ENCODE measurements at places on chromosomes 7 and 10. TPM values are rescaled to one million over a fixed set of nuclear protein-coding genes. Genes with fewer than 3 reads are reported as not detected.

- DNase-seq, result no peak
Observed at GRCh38 chr10:102657984-102658724, 13.9 kb downstream of the TRIM8 start.

ANLN gene
- polyA plus RNA-seq, result 73.3 TPM

LMTK2 gene
- 13.4 TPM for polyA plus RNA-seq

DNA sequence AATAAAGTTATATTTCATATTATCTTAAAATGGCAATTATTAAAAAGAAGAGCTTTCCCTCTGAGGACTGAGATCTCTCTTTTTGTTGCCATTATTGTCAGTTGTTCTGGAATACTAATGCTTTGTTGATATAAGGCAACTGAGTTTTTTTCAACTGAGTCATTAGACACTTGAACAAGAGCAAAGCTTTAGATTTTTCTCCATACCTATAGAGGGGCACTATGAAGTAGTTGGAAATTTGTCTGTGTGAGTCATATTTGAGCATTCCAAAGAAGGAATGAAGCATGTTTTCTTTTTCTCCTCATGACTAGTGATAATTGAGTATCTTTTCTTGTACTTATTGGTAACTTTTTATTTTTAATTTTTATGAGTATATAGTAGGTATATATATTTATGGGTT, 24.5 kb downstream of the RPA3 start:
- no peak for DNase-seq

GRCh38 chr7:137760111-137760510, 86.7 kb downstream of the DGKI start:
- DNase-seq, result no peak

ENO4 gene
- polyA plus RNA-seq, result 2.6 TPM

GRCh38 chr10:71525721-71526120, 129.0 kb downstream of the CDH23 start:
- no peak for DNase-seq

HOXA6 gene
- 13.8 TPM for polyA plus RNA-seq

- no peak for DNase-seq
Observed at GRCh38 chr10:79179957-79180309, 111.2 kb downstream of the ZMIZ1 start.

DNA sequence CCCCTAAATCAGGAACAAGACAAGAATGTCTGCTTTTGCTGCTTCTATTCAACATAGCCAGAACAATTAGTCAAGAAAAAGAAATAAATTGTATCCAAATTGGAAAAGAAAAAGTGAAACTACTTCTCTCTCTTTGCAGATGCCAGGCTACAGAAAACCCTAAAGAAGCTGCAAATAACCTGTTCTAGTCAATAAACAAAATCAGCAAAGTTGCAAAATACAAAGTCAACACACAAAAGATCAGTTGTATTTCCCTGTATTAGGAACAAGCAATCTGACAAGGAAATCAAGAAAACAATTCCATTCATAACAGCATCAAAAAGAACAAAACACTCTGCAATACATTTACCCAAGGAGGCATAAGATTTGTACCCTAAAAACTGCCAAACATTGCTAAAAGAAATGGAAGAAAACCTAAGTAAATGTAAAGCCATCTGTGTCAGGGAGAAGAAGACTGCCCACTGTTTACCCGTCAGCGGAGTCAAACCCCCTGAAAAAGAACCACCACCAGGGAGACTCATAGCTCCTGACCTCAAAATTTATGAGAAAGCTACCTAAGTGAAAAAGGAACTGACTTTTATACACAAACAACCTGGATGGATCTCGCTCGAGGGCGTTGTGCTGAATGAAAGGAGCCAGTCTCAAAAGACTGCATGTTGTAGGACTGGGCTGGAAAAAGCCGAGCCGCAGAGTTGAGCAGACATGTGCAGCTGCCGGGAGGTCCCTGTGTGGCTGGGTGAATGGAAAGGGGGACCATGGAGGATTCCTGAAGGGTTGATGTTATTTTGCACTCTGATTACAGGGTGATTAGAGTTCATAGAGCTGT, 263.1 kb downstream of the MAD1L1 start:
- no peak for DNase-seq

DNA sequence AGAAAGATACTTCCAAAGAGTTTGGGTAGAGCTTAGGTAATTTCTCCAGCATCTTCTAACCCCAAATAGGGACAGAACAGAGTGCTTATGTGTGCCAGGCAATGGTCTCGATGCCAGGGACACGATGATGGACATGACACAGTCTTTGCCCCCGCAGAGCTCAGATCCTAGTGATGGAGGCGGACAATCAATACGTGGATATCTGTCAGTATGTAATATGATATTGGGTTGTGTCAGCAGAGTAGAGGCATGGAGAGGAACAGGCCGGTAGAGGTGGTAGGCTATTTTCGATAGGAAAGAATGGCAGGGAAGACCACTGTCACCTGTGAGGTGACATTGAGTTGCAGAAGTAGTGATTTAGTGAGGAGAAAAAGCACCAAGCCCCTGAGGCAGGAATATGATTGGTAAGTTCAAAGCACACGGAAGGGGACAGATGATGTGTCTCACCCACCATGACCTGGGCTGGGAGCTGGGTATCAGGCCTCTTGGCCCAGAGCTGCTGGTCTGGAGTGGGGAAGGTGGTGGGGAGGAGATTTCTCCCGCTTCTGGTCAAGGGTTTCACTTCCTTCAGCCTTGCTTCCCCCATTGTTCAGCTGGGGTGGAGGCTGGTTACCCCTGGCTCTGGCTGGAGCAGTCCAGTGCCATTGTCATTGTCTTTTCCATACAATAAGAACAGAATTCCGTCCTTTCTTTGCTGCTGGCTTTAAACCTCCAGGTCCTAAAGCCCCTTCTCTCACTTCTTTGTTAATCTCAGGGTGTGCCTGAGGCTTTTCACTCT, 36.0 kb upstream of the SRGN start:
- no peak for DNase-seq

GRCh38 chr10:131560706-131561355, 249.3 kb upstream of the TCERG1L start:
- DNase-seq, result no peak

DNA sequence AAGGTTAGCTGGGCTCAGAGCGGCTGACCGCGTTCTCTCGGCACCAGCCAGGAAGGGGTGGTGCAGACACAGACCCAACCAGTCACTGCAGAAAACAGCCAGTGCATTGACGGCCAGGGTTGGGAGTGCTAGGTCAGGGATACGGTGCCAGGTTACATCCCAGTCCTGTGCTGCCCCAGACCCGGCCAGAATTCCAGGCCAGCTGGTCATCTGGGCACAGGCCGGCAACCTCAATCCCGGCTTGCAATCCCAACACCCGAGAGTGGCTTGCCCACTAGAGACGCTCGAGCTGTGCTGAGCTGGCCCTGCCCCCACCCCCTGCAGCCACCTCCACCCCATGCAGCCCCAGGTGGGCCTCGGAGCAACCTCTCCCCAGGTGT, 3.8 kb downstream of the PRAP1 start:
- no peak for DNase-seq

ACSM6 gene
- polyA plus RNA-seq, result 0.39 TPM

C10orf67 gene
- polyA plus RNA-seq, result 0.64 TPM

DNA sequence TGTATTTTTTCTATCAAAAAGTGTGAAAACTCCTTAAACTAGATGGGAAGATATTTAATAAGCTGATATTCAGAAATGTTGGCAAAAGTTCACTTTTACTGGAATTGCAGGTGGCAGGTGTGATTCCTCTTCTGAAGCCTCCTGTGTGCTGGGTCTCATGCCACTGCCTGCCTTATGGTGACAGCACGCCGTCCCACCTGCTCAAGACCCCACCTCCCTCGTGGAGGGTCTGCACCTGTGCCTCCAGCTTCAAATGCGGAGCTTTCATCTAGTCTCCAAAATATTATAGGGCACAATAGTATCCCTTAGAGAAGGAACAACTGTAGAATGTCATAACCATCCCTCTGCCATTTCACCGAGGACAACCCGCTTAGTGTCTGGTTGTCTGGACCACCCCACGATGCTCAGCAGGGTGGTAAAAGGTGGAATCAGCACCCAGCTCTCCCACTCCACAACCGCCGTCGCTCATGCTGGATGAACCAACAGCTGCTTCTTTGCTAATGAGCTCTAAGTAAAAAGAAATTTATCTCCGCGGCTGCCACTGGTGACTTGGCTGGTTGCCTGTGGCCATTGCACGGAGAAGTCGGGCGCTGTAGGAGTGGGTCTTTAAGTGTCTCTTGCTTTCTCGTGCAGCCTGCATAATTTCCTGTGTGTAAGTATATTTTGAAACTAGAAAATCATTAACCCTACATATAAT, 119.3 kb upstream of the TCERG1L start:
- no peak for DNase-seq

GRCh38 chr7:69217516-69218350, 380.5 kb upstream of the AUTS2 start:
- DNase-seq, result no peak
